Jurkat, Clone E6-1 (cell line): ENCODE measurements at places on chromosomes 3 and 15.
A peak's percentile ranks its signal among the peaks of the same experiment; 100 is the strongest.

DNA sequence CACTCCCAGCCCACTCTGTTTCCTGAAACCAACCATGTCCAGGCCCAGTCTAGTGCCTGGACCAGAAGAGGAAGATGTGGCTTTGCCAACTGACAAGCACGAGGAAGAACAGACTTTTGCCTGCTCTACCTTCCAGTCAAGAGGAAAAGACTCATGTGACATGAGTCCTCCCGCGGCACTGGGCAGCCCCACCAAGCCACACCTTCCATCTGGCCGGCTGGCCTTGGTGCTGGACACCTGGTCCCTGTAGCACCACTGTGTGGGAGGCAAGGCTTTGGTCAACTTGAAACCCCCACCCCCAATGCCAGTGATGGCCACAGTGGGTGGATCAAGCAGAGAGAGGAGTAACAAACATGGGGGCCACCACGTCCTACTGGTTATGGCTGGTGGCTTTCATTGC, 12.5 kb downstream of the CHDH start:
- no peak for DNase-seq

DNA sequence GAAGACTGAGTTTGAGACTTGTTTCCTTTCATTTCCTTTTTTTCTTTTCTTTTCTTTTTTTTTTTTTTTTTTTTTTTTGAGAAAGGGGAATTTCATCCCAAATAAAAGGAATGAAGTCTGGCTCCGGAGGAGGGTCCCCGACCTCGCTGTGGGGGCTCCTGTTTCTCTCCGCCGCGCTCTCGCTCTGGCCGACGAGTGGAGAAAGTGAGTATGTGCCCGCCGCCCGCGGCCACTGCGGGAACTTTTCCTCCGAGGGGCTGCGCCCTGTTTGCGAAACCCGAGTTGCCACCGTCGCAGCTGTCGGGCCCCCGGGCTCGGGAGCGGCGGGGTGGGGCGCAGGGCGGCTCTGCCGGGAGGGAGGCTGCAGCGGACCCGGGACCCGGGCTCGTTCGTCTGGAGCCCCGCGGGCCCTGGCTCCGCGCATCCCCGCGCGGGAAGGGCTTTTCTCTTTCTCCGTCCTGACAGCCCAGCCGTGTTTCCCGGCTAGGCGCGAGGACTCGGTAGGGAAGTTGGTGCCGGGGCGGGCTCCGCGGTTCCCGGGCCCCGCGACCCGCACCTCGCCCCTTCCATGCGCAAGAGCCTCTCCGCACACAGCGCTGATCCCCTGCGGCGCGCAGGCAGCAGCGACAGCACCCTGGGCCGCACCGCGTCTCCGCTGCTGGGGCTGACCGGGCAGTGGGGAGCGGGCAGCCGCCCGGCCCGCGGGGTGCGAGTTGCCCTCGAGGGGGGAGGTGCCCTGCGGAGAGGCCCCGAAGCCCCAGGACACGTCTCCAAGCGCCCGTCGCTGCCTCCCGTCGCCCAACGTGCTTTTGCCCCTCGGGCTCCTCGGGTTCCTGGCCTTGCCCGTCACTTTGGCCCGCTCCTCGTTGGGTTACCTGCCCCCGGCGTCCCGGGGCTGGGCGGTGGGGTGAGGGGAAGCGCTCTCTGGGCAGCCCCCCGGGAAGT, 1.4 kb downstream of the IGF1R start:
- no peak for DNase-seq

DNA sequence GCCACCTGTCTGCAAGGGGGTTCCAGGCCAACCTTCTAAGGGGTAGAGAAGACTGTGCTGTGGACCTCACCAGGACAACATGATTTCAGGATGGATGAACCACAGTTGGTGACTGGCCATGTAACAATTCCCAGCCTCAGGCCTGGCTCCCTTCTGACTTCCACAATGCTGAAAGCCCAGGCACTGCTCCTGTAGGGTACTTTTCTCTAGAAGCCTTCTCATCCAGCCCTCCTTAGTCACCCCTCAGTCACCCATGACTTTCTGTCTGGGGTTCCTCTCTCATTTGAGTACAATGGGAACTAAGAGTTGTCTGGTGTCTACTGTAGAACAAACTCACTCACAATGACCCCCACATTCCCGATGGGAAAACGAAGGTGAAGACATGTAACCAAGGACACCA, 8.6 kb downstream of the ALS2CL start:
- no peak for DNase-seq

- peak; percentile 1 for DNase-seq
Observed at GRCh38 chr15:47027322-47027946, 689.9 kb upstream of the SEMA6D start.

DNA sequence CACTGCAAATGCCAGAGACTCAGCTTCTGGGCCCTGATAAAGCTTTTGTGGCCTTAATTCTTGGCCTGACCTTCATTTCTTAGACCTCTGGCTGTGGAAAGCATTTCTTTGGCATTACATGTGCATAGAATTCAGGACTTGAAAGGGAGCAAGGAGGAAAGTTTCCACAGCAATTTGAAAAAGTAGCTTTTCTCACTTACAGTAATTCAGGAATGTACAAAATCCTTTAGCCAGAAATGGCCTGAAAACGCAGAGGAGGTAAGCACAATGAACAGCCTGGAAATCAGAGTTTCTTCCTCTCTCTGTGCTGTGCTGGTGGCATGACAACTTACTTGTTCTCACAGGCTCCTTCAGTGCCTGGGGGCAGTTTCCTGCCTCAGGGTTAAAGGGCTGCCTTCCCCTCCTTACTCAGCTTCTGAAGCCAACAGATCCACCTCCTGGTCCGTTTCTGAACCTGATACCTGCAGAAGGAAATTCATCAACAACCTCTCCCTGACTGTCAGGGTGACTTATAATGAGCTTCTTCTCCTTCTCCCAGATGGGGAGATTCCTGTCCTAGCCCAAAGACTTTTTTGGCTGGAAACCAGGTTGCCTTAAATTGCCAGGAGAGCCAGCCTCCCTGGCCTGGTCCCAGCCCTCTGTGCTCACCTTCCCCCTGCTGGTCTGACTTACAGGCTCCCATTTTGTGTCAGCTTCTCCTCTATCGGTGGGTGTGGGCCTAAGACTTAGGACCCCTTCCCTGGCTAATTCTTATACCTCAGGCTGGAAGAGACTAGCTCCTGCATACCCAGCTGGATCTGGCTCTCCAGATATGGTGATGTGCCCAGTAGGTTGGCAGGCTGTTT, 102.3 kb downstream of the MYRIP start:
- DNase-seq = no peak

GRCh38 chr15:76460871-76461270, 124.3 kb downstream of the ISL2 start:
- no peak for DNase-seq

DNA sequence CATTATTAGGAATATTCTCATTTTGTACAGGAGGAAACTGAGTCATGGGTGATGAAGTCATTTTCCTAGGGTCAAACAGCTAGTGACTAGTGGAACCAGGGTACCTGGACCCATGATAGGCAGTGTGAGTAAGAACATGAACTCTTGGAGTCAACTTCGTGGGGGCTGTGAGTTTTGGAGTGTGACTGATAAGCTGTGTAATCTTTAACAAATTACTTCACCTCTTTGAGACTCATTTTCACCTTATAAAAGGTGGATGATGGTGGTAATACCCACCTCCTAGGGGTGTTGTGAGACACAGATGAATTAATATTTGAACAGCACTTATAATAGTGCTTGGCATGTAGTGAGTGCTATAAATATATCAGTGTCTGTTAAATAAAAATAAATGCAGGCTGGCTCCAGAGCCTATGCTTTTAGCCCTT, 9.1 kb downstream of the SEMA6D start:
- DNase-seq = no peak

- no peak for DNase-seq
Observed at GRCh38 chr3:17175187-17175807, 290.5 kb downstream of the PLCL2 start.

DNA sequence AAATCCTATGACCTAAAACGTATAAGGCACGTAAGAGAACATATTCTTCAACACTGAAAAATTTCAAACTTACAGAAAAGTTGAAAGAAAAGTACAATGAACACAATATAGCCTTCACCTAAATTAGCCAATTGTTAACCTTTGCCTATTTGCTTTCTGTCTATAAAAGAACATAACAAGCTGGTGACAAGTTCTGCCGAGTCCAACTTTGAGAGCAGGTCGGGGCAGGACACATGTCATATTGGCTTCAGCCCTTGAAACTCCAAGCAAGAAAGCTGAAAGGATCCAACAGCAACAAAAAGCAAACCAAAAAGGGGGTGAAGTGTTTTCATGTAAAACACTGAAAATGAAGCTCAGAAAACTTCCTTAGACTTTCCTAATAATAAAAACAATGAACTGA, 59.1 kb downstream of the TBC1D2B start:
- DNase-seq = no peak

DNA sequence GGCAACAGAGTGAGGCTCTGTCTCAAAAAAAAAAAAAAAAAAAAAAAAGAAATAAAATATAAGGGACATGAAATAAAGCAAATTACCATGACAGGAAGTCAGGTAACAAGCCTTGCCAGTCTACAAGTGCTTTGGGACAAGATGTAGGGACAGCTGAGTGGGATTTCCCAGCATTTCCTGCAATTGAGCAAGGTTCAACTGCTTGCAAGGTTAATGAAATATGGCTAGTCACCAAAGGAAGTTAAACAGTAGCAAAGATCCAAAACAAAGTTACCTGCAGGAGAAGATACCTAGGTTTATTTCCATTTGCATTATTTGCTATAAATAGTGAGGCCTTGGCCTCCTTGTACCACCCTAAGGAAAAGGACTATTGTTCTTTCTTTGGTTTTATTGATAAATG, 22.3 kb upstream of the CNOT10 start:
- DNase-seq = no peak

GRCh38 chr15:56913670-56914069, 4.8 kb upstream of the TCF12 start:
- no peak for DNase-seq

GRCh38 chr3:60076331-60076730, 1026.5 kb upstream of the CFAP20DC start:
- no peak for DNase-seq

DNA sequence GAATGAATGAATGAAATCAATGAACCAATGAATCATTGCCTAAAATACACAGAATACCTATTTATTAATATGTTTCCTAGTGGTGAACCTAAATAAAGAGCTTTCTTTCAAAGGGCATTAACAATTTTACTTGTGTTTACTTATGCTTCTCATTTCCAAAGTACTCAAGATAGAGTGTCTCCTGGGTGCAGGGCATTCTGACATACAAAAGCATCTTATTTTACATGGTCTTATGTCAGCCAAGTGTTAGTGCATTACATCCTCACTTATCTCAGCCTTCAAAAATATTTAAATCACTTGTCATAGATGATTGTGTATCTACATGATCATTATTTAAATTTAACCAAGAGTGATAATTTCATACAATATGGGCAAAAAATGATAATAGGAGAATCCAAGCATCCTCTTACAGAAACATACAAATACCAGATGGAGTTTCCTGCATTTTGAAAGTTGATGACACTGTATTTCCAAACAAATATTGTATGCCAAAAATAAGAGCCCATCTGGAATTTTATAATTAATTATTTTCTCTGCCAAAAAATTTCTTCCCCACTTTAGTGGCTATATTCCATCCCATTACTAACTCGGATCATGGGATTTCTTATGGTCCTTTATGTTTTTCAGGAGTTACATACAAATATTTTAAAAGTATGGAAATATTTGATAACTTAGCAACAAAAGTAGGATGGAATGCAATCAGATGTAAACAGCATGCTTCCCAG, 279.0 kb downstream of the RBMS3 start:
- DNase-seq = no peak

DNA sequence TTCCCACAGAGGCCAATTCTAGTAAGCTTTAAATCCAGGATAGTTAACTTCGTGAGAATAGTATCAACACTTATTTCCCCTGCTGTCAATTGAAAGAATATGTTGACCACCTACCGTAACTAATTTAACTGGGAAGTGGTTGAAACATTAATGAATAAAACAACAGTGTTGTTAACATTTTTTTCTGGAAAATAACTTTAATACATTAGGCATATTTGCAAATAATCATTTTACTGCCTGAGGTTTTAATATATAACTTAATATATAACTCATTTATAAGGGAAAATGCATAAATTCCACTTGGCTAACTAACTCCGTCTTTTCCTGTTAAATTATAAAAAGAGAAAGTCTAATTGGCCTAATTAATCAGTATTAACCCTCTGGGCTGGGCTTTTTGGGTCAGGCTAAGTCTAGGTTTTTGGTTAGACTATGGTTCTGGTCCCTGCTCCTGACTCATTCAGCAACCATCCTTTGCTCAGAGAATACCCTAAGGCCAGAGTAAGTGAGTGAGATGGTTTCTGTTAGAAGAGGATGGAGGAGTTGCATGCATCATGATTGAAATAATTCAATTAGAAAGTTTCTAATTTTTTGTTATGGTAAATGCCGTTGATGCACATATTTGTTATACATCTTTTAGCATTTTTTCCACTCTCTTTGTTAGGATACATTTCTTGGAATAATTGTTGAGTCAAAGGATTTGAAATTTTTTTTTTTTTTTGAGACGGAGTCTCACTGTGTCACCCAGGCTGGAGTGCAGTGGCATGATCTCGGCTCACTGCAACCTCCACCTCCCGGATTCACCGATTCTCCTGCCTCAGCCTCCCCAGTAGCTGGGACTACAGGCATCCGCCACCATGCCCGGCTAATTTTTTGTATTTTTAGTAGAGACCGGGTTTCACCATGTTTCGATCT, 10.8 kb upstream of the SKIL start:
- DNase-seq = no peak

- DNase-seq = no peak
Observed at GRCh38 chr3:171138027-171138426, 111.5 kb upstream of the SLC2A2 start.

- no peak for DNase-seq
Observed at GRCh38 chr15:72173401-72173800, 24.2 kb downstream of the GRAMD2A start.

- no peak for DNase-seq
Observed at GRCh38 chr15:29018995-29019976, 133.5 kb downstream of the APBA2 start.

DNA sequence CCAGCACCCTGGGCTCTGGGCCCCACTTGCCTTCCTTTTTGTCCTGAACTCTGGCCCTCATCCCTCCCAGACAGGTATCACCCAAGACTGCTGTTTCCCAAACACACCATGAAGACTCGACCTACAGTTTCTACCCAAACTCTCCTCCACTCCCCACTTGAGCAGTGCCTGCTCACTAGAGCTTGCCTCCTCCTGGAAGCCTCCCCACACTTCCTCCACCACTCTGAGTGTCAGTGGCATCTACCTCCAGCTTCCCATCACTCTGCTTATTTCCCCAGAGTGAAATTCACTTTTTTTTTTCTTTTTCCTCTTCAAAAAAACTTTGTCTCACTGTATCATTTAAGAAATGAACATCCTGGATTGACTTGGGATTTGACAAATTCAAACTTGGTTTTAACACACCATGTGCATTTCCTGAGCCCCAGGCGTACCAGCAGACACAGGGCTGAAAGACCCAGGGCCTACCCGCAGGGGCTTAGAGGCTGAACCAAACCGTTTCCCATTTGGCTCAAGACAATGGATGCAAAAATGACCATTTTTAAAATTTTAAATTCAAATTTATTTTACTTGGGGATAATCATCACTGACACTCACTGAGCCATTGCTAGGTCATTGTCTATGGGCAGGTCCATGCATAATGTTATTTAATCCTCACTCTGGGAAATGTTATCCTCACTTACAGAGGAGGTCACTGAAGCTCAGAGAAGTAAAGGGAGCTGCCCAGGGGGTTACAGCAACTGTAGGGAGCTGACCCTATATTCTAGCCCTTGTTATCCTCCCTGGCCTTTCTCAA, 62.3 kb downstream of the IQSEC1 start:
- no peak for DNase-seq

- no peak for DNase-seq
Observed at GRCh38 chr3:98699132-98699531, 64.0 kb upstream of the ST3GAL6 start.

- DNase-seq = no peak
Observed at GRCh38 chr3:50003216-50003615, 63.3 kb downstream of the RBM6 start.

GRCh38 chr3:163936543-163936942, 1141.8 kb downstream of the SI start:
- DNase-seq = no peak
